ENCODE measurements at places on chromosomes 6 and 20.

- H3K36me3 ChIP-seq: no peaks in the 10 kb centered on the region
- H3K4me3 ChIP-seq: no peak overlapping the region
- H3K27ac ChIP-seq: no peak overlapping the region
- no peak for DNase-seq
- H3K27me3 ChIP-seq: no peaks in the 10 kb centered on the region
- peaks cover 2% of the 10 kb centered on the region for H3K4me1 ChIP-seq
These were observed 149.7 kb upstream of the TNFAIP3 start for GRCh38 chr6:137717074-137718073.

DNA sequence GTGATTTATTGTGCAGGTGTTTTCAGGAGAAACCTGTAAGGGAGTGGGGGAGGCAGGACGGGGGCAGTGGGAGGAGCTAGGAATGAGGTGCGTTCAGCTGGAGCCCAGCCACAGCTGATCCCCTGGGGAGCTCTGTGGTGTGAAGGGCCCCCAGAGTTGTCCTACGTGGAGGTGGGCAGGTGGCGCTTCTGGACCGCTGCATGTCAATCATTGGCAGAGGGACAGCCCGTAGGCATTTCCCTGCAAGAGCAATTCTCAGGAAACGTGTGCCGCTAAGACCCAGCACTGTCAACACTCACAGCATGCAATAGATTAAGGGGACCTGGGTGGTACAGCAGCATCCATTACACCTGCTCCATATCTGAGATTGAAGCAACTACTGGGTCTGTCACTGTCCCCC lies 88.0 kb downstream of the PRND start:
- H3K27ac ChIP-seq: no peak overlapping the region
- H3K36me3 ChIP-seq: peaks cover 7% of the 10 kb centered on the region
- H3K27me3 ChIP-seq: no peaks in the 10 kb centered on the region
- DNase-seq: no peak
- peaks cover 8% of the 10 kb centered on the region for H3K4me1 ChIP-seq
- H3K4me3 ChIP-seq: no peak overlapping the region

DNA sequence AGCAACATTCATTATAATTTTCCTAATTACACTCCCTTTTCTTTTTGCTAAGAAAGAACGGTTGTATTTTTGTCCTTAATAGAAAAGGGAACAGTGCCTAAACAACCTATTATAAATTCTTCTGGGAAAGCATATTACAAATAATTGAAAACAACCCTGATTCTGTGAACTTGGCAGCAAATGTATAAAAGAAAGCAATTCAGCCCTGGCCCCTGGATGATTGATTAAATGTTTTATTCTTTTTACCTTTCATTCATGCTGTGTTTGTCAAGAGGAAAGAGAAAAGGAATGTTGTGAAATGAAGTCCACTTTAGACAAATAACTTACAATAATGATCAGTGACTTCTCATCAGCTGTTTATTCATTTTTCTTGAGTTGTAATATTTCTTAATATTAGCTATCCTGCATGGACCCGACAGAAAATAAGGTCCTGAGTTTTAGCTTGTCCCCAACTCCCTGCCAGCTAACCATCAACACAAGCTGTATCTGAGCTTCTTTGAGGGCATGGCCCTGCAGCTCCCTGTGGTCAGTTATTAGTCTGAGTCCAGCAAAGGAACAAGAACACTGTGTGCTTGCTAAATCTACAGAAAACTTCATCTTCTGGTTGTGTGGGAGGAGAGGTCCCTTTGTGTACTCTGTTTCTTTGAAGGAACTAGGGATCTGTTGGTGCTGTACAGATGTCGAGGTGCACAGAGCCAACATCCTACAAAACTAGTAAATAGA lies 248.2 kb downstream of the LAMA2 start:
- no peak overlapping the region for H3K4me3 ChIP-seq
- no peak for DNase-seq
- H3K36me3 ChIP-seq: no peaks in the 10 kb centered on the region
- H3K27ac ChIP-seq: no peak overlapping the region
- peaks cover 2% of the 10 kb centered on the region for H3K27me3 ChIP-seq
- no peaks in the 10 kb centered on the region for H3K4me1 ChIP-seq

DNA sequence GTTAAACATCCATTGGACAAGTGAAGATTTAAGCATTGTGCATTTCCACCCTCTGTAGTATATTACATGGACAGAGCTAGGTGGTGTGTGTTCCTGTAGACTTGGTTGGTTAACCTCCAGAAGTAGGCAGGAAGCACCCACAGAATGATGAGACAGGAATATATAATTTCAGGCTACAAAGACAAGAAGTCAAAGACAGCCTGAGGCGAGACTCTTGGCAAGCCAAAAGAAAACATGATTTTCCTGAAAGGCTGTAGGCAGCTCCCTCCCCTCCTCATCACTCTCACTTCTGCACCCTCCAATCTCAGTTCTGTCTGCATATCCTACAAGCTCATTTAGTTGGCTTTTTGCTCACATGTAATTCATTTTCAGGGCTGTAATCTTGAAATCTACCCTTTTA lies 110.0 kb upstream of the SLC35B3 start:
- DNase-seq: no peak
- no peaks in the 10 kb centered on the region for H3K4me1 ChIP-seq
- H3K27ac ChIP-seq: no peak overlapping the region

- H3K4me3 ChIP-seq: no peak overlapping the region
- H3K27me3 ChIP-seq: no peaks in the 10 kb centered on the region
- no peak overlapping the region for H3K27ac ChIP-seq
- peaks cover 67% of the 10 kb centered on the region for H3K36me3 ChIP-seq
These were observed 58.3 kb downstream of the COL12A1 start for GRCh38 chr6:75147512-75147911.
